Fibroblast of the conjunctiva (primary cell): ENCODE measurements at places on chromosomes 4 and X.

GRCh38 chr4:175253184-175253902, 335.2 kb downstream of the ADAM29 start:
- no peak for DNase-seq

DNA sequence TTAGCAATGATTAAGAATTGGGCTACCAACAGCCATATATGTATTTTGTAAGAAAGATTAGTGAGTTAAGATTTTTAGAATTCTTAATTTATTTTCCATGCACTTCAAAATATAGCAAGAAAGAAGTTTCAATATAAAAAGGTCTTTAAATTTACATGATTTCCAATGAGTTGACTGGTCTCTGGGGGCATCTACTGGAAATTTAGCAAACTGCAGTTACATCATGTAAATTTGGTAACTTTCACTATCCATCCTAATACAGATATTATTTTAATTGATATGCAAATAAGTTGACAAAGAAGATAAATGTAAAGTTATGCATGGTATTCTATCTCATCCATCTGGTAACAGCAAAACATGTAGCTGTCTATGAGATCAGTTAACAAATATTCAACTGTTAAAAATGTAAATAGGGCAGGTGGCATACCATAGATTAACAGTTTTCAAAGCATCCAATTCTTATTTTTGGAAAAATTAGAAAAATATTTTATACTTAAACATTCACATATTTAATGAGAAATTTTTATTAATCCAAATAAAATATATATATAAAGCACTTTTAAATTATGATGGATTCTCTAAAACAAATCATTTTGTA, 29.1 kb downstream of the TTC29 start:
- DNase-seq, result peak; percentile 22

DNA sequence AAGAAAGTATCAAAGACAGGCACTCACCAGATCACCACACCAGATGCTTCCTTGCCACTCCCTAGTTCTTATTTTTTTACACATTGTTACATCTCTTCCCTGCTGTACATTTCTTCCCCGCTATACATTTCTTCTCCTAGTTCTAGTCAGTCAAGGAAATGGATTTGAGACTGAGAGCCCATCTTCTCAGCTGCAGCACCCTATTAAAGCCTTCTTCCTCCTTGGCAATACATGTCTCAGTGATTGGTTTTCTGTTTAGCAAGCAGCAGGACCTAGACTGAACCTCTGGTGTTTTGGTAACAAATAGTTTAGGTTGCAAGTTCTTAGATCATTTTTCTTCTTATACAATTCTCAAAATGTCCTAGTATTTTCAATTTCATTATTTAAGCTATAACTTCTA, 35.3 kb upstream of the KLHL8 start:
- no peak for DNase-seq

- DNase-seq, result no peak
These were observed 531.2 kb downstream of the GALNTL6 start for GRCh38 chr4:172344308-172344938.

DNA sequence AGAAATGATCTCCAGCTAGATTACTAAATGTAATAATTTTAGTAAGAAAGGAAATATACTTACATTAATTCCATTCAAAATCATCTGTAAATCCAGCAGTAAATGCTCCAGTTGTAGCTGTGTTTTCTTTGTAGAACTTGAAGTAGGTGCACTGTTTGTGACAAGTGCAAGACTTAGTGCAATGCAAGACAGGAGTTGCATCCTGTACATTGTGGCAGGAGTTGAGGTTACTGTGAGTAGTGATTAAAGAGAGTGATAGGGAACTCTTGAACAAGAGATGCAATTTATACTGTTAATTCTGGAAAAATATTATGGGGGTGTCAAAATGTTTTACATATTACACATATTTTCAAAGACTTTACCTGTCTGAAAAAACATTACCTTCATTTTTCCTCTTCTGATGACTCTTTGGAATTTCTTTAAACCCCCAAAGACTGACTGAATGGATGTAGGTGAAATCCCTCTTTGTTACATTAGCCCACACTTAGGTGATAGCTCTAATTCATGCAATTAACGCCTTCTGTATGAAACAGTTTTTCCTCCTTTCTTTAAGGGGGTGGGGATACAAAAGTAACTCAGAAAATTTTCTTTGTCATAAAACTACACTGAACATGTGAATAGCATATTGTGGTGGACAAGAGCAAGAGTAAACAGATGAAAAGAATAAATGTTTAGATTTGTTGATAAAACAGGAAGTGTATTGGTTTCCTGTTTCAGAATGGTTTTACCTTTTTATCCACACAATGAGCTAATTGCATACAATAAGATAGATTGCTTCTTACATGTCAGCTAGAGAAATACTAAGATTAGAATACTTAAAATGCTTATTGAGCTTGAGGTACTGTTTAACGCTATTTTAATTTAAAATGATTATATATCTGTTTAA, at the start of gene IL2:
IL2 (minus strand) TSS at position 495 of the 886 bp plus-strand sequence; CDS start at position 210, 285 bp downstream.
- no peak for DNase-seq

DNA sequence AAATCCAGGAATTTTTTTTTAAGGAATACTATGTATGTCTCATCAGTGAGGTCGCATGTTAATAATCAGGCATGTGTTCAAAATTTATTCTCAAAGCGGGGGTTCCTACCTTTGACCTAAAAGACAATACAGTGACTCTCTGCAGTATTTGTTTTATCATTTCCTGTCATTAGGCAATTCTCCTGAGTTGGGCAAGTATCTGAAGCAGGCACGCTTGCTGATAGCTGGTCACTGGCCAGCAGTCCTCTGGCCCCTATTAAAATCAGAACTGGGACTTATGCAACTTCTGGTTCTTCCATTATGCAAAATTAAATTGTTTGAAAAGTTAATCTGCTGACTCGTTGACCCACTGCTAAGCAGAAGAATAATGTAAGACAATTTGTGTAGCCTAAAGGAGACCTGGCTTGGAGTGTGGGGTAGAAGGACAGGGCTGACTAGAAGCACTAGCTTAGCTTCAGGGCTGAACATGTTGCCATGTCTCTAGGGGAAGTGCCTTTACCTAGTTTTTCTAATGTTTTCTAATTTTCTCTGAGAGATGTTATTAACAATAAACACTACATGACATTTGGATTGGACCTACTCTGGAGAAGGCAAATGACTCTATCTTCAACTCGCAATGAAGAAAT, 36.0 kb upstream of the GABRA2 start:
- DNase-seq, result peak; percentile 3

DNA sequence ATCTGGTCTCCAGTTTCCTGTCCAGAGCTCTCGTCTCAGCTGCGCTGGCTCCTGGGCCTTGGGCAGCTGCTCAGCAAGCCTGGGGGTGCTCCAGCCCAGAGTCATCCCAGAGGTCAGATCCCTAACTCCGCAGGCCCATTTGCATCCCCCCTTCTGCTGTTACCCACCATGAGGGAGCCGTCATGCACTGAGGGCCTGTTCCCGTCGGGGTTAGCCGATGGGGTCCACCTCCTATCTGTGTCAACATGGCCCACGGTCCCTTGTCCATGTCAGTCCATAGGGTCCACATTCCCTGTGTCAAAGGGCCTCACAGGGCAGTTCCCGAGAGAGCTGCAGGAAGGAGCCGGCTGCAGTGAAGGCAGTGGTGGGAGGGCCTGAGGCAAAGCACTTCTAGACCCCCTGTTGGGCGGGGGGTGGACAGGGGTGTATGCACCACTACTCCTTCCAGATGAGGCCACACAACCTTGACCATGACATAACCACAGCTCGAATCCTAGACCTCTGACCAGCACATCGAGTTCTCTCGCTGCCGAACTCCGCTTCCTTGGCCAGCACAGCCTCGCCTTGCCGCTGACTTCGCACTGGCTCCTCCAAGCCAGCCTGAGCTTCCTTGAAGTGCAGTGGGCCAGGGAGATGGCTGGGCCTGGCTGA, 24.9 kb downstream of the WDR1 start:
- no peak for DNase-seq
